AG09309 (cell line): ENCODE measurements at places on chromosomes 2 and 18.

GRCh38 chr2:20616341-20616871 is 34.5 kb downstream of the HS1BP3 start:
- DNase-seq, result no peak

- DNase-seq, result no peak
These were observed 1.2 kb downstream of the SLC4A10 start for GRCh38 chr2:161625314-161625919.

DNA sequence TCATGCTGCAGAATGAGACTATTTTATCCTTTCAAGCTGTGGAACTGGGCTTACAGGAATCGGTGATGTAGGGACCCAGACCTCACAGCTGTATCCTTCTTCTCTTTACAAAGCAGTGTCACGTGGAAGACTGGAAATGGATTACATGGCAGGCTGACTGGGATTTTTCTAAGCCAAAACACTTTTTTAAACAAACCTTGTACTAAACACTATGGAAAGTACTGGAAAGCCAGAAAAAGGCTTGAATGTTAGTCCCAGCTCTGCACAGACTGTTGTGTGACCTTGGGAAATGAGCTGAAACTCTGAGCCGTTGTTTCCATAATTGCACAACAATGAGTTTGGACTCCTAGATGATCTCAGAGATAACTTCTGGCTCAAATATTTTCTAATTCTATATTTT is 7.6 kb upstream of the ADAM23 start:
- DNase-seq, result no peak

DNA sequence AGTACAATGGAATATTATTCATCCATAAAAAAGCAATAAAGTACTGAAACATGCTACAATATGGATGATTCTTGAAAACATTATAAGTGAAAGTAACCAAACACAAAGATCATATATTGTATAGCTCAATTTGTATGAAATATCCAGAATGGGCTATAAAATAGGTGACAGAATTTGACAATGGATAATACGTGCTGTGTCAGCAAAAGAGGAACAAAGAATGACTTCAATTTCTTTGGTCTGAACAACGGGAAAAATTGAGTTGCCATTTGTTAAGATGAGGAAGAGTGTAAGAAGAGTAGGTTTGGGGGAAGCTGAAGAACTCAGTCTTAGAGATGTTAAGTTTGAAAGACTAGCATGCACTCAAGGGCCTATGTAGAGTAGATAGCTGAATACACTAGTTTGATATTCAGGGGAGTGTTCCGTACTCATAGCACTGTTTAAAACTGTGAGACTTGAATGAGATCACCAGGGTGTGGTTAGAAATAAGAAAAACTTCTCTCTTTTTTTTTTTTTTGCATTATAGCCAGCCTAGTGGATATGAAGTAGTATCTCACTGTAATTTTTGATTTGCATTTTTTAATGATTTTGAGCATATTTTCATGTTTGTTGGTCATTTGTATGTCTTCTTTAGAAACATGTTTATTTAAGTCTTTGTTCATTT is 213.6 kb downstream of the NR4A2 start:
- DNase-seq, result no peak

DNA sequence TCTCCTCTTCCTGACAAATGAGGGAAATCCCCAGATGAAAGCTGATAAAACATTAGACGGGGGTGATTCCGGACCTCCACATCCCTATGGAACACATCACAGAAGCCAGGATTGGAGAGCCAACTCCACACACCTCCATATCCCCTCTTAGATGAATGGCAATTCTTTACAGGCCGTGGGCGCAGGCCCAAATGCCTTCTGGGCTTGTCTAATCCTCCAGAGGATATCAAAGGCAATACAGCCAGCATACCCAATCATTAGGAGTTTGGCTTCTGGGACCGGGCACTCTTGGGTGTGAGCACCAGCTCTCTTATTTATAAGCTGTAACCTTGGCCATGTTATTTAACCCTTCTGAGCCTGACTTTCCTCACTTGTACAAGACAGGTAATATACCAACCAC is 15.0 kb upstream of the CYP1B1 start:
- no peak for DNase-seq

DNA sequence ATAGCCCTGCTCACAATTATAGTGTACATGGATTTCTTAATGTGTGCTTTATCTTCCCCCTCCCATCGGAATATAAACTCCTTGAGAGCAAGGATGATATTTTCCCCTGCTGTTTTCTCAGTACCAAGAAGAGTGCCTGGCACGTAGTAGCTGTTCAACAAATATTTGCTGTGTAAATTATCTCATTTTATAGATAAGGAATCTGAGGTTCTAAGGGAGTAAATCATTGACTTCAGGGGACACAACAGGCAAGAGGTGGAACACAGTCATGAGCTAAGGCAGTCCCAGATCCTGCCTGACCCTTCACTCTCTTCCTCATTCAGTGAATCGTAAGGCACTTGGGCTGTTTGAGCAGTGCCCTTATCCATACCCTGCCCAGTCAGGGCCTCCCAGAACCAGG is 187.3 kb upstream of the TNP1 start:
- DNase-seq, result no peak

GRCh38 chr18:23138471-23138870 is 3.2 kb downstream of the CABLES1 start:
- DNase-seq, result no peak

- DNase-seq, result no peak
These were observed 6.0 kb downstream of the WDR54 start for GRCh38 chr2:74427551-74427950.

DNA sequence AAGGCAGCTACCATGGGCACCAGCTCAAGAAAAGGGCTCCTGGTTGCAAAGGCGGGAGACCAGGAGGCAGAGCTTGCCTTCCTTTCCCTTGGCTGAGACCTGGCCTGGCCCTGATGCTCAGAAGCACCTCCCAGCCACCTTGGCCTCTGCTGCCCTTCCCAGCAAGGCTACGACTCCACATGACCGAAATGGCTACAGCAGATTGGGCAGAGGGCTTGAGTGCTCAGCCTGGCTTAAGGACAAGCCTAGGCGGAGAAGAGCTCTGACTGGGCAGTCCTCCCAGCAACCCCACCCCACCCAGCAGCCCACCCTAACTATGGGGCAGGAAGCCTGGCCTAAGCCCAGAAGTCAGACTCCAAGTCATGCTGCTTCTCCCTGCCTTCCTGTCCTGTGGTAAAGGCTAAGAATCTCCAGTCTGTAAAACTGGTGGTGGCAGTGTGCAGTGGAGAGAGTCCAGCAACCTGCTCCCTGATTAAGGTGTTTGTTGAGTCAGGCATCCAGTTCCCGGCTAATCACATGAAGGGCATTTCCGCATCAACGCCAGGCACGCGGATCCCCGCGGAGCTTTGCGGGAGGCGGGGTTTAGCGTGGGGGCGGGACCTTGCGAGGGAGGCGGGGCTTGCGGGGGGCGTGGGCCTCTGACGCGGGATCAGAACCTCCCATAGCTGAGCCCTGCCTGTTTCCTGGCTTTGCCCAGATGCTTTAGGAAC is 256.0 kb downstream of the BCL11A start:
- DNase-seq, result no peak

- no peak for DNase-seq
These were observed 251.5 kb downstream of the TXNL1 start for GRCh38 chr18:56386856-56387255.

DNA sequence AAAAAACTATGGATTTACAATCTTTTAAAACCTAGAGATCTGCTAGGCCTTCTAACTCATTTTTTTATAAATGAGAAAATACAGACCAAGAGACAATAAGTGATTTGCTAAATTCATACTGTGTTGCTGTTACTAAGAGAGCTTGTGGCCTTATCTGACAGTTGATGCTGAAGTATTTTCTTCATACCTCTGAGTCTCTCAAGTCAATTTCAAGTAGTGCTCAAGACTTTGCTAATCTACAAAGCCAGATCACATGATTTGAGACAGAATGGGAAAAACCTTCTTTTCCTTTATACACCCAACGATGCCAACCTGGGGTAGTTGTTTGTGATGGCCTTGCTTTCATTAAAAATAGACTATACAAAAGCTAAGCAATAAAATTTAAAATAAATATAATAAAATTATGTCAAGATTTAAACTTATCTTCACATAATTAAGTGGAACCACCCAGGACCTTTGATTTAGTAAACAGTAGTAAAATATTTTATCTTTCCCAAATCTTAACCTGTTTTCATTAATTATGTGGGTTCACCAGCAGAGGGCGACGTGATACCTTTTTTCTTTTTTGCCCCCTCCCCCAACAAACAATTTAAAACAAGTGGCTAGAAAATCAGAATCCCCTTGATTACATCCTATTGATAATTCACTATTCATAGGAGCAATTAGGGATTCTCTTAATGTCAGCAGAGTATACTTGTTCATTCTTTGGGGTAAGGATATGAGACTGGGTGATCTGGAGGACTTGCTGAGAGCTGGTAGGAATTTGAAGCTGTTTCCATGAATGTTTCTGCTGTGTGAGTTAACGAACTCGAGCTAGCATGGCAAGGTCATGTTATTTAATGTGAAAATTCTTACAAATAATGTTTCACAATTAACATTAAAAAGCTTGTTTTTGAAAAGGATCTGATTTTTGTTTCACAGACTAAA is 49.6 kb upstream of the SLC5A7 start:
- DNase-seq, result no peak

- DNase-seq, result no peak
These were observed at the start of gene CMPK2 for GRCh38 chr2:6865346-6866274. TSS of gene CMPK2 (minus strand) at chr2:6865907. CDS start at chr2:6865696, 211 bp downstream.

DNA sequence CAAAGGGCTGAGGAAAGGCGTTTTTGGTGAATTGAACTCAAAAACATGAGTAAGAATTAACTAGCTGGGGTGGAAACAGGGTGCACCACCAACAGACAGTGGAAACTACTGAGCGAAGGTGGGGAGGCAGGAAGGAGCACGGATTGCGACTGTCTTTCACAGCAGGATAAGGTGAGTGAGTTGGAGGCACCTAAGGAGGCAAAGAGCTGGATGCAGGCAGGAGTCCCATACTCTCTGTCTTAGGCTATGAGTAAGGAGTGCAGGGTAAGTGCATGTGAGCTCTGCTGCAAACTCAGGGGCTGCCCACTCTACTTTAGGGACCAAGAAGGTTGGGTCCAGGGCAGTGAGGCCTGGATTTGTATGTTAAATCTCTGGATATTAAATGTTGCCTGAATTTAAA is 333.1 kb upstream of the ZNF521 start:
- DNase-seq, result no peak

- no peak for DNase-seq
These were observed 23.2 kb upstream of the SATB2 start for GRCh38 chr2:199480966-199481365.

DNA sequence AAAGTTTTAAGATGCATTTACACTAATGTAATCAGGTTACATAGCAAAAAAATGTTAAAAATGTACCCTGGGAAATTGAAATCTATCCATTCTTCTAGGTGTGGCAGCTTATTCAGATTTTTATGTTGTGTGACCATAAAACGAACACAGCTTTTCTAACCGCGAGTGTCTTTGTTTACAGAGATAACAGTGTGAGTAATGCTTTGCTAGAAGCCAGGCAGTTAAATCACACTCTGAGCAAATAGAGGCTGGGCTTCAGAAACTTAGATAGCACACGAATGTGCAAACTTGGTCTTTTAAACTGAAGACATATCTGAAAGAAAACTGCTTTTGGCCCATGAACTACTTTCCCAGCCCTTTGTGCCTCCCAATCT is 116.1 kb downstream of the SPTBN1 start:
- DNase-seq, result peak; percentile 87

- no peak for DNase-seq
These were observed 26.2 kb upstream of the SNORC start for GRCh38 chr2:232843834-232844233.

DNA sequence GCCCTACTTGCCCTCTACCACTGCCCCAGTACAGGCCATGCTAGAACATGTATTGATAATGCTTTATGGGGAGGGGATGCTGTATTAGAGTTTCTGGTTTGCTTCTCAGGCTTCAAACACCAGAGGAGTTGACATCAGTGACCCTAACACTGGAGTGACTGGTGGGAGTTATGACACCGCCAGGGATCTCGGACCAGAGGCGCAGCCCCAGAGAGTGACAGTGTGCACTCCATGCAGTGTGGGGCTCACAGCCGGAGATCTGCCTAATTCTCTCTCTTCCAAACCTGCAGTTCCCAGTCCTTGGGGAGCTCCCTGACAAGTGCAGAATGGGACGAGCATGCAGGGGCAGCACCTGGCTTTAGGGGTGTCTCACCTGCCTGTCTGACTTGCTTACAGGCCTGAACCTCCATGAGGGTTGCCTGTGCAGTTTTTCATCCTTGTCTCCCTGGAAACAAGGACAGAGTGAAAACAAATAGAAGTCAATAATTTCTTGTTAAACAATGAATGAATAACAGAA is 244.9 kb upstream of the MYT1L start:
- DNase-seq, result no peak

DNA sequence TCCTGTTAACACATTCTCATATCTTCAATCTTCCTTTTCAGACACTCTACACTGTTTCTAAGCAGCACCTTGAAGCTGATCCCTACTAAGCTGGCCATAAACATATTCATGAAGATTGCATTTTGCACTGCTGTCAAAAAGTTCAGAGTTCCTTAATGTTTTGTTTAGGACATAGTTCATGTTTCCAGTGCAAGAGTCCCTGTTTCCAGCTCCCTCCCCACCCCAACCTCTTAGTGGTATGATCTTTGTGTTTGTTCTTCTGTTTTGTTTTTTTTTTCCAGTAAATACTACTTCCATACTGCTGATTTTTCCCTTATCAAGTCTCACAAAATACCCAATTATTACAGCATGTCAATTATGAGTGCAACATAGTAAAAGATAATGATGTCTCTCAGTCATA is 4.1 kb upstream of the SLC40A1 start:
- no peak for DNase-seq

GRCh38 chr2:161905389-161906046 is 168.5 kb downstream of the DPP4 start:
- DNase-seq, result peak; percentile 8

- no peak for DNase-seq
These were observed 2.6 kb downstream of the CNPPD1 start for GRCh38 chr2:219174146-219174545.

DNA sequence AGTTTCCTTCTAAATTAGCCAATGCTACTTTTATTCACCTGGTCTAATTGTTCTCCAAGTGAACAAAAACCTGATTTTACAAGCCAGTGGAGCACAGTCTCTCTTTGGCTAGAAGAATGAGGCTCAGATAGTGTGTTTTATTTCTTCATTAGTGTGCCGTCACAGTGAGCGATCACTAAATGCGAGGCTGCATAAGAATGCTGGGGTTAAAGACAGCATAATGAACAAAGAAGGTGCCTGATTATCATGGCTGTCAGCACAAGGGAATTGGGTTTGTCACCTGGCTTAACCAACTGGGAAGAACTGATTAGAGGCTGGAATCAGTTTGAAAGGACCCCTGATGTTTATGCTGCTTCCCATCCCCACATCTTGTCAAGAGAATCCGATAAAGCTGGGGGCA is 76.4 kb downstream of the EPHA4 start:
- DNase-seq, result no peak

- no peak for DNase-seq
These were observed 157.2 kb downstream of the RNF152 start for GRCh38 chr18:61735564-61736102.

GRCh38 chr2:176585791-176586190 is 316.5 kb downstream of the MTX2 start:
- no peak for DNase-seq

DNA sequence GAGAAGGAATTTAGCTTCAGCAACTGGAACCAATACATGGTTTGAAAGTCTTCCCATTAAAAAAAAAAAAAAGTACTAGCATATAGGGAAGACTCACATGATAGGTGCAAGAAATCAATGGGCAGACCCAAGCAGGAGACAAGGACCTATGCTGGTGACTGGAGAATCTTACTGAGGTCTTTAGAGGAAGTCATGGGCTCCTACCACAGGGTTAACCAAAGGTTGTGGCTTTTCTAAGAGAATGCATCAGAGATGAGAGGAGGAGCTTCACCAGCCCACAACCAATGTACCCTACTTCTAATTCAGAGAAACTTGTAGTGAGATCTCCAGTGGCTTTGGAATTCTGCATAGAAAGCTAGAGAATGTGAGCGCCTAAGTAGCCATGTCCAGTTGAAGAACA is 207.4 kb downstream of the NCKAP5 start:
- DNase-seq, result no peak
